ENCODE measurements at places on chromosomes 4 and X.
A peak's percentile ranks its signal among the peaks of the same experiment; 100 is the strongest.

DNA sequence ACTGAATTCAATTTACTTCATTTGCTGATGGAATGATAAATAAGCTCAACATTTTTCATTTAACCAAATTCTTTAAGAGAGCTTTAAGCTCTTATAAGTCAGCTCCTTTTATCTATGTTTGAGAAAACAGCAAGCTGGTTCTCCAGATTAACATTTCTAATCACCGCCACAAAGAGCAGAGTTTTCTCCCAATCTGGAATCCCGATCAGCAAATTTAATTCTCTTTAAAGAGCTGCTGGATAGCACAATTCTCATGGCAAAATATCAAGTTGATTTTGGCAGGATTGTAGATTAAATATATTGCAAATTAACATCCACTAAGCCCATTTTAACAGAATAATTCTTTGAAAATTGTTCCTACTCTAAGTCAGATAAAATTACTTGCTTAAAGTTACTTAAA lies 48.8 kb downstream of the RPS6KA3 start:
- DNase-seq = no peak

DNA sequence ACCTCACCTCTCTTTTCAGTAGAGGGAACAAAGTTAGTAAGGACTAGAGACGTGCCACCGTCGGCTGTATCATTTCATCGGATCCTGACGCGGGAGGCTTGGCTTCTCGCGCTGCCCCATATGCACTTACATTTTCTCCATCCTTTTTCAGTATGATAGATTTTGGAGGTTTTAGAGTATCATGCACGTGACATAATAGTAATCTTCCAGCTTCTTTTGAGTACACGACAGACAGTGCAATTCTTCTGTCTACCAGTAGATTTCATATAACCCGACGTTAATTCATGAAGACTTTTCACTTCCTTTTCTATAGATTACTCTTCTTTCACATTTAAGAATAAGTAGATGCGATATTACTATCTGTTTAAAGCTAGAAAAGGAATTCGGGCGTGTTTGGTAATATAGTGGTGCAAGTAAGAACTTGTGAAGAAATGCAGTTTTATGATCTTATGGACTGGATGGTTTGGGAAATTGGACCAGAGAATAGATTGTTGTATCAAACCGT lies 1.0 kb downstream of the CDS1 start:
- no peak for DNase-seq

DNA sequence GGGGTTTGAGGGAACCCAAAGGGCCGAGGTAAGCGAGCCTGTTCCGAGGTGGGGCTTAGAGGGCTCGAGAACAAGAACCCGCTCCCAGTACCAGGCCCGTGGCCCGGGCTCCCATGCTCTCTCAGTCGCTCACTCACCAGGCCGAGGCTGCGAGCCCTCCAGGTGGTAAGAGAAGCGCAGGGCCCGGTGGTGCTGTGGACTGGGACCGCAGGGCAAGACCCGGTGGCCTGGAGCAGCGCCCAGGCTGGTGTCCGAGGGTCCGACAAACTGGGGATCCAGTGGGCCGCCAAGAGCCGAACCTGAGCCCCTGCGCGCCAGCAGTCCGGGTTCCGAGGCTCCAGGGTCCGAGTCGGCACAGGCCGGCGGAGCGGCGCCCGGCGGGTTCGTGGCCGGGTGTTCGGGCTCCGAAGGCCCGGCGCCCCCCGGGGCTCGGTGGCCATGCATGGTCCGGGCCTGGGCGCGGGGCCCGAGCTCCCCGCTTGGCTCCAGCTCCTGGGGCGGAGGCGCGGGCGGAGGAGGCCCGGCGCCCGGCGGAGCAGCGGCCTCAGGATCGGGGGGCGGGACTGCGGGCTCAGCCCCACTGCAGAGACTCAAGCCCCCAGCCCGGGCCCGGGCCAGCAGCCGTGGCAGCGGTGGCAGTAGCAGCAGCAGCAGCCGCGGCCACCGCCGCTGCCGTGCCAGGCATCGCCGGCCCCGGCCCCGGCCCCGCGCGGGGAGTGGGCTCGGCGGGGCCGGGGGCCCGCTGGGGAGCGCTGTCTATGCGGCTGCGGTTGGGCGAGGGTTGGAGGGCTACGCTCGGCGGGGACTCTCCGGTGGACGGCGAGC lies 833 bp downstream of the FGD1 start:
- no peak for DNase-seq

DNA sequence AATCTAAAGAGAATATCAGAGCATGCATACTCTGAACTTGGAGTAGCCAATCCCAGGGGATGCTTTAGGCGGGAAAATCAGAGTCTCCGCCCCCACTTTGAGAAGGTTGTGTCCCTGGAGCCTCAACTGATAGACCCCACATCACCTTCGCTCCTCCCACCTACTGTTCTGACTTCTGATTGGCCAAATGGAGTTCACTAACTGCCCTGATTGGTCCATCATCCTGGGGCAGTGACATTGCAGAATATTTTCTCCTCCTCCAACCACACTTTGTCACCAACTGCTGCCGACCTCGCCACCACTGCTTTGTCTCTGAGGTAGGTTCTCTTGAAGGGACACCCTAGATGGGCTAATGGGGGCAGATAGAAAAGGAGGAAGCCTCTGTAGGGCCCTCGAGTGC lies 22.7 kb upstream of the SPACA5B start:
- DNase-seq = no peak

DNA sequence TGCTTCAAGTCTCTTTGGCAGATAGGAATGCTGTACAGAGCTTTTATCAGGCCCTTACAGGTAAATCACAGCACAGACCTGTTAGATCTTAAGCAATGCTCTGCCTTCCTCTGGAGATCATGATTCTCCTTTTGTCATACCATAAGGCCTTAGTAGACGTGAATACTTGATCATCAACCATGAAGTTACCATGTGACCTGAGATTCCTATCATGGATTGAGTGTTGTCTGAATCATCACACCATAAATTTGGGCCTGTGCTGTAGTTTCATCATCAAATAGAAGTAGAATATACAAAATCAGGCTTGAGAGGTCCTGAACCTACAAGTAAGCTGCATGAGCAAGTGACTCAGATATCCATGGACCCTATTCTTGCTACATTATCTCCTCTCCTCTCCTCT lies 466.8 kb upstream of the INTU start:
- peak; percentile 66 for DNase-seq

GRCh38 chr4:113003841-113004240 lies 45.6 kb upstream of the ANK2 start:
- DNase-seq = peak; percentile 55

GRCh38 chr4:85591406-85592098 lies 116.6 kb downstream of the ARHGAP24 start:
- peak; percentile 30 for DNase-seq

- no peak for DNase-seq
These were observed 20.6 kb upstream of the BBS12 start for GRCh38 chr4:122711919-122712318.

DNA sequence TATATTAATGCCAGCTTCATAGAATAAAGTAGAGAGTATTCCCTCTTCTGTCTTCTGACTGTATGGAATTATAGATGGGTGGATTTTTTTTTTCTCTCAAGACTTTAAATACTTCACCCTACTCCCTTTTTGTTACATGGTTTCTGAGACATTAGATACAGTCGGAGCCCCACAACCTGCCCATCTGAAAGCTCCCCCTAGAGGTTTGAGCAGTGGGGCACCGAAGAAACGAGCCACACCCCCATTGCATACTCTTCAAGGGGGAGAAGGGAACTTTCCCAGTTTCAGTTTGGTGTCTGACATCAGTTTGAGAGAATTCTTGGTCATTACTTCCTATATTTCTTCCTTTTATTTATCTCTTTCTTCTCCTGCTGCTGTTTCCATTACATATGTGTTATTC lies 437.6 kb upstream of the AGA start:
- no peak for DNase-seq

DNA sequence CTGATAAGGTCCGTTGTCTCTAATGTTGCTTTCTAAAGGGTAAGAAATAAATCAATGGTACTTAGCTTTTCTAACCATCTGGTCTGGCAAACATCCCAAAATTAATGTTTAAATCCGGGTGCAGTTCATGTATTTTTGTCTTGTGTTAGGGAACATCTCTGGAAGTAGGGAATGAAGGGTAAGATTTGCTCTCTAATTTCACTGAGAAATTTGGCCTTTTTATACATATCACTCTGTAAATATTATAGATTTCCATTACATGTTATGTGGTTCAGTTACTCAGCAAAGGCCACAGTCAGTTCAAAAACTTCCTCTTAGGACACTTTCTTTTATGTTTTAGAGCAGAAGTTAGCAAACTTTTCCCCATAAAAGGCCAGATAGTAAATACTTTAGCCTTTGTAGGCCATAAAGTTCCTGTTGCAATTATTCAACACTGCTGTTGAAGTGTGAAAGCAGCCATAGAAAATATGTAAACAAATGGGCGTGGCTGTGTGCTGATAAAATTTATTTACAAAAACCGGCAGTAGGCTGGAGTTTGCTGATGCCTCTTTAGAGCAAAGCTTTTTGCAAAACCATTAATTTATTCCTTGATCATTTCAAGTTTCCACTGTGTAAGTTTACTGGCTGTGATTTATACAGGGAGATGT lies 218.1 kb downstream of the ANTXR2 start:
- DNase-seq = no peak

GRCh38 chr4:140955641-140956040 lies 177.6 kb downstream of the RNF150 start:
- peak; percentile 12 for DNase-seq

GRCh38 chr4:37393889-37394288 lies 149.3 kb downstream of the NWD2 start:
- DNase-seq = no peak

DNA sequence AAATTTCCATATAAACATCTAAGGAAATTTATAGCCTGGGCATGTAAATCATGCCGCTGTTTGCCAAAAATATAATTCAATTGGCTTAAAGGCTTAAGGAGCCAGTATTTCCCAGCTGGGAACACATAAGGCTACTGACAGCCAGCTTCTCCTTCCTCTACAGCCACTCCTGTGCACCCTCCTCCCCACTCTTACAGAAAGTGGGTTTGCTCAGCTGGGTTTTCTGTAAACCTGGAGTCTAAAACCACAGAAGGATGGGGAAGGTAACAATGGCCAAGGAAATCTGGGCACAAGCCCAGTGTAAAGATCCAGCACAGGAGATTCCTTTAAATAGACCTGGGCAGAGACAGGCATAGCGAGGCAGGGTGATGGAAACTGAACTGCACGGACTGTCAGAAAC lies 18.5 kb downstream of the ACSL1 start:
- no peak for DNase-seq

- DNase-seq = no peak
These were observed 5.3 kb downstream of the NKX1-1 start for GRCh38 chr4:1400831-1401408.

- DNase-seq = no peak
These were observed 130.5 kb upstream of the APOOL start for GRCh38 chrX:84873176-84873575.

GRCh38 chr4:10066206-10066605 lies 44.9 kb upstream of the SLC2A9 start:
- no peak for DNase-seq

Measured in foreskin fibroblast (primary cell).